Right renal cortex interstitium (tissue), 3 donors: ENCODE measurements at places on chromosomes 2 and 18.
A peak's percentile ranks its signal among the peaks of the same experiment; 100 is the strongest.

- no peak for DNase-seq
These were observed 197.1 kb downstream of the AGAP1 start for GRCh38 chr2:235690809-235691450.

GRCh38 chr2:95333888-95334338 is 36.8 kb downstream of the KCNIP3 start:
- DNase-seq = peak; percentile 75

GRCh38 chr2:213157242-213157641 is 5.8 kb upstream of the IKZF2 start:
- no peak for DNase-seq

- DNase-seq = no peak
These were observed 53.1 kb downstream of the TMEM18 start for GRCh38 chr2:624096-624495.

DNA sequence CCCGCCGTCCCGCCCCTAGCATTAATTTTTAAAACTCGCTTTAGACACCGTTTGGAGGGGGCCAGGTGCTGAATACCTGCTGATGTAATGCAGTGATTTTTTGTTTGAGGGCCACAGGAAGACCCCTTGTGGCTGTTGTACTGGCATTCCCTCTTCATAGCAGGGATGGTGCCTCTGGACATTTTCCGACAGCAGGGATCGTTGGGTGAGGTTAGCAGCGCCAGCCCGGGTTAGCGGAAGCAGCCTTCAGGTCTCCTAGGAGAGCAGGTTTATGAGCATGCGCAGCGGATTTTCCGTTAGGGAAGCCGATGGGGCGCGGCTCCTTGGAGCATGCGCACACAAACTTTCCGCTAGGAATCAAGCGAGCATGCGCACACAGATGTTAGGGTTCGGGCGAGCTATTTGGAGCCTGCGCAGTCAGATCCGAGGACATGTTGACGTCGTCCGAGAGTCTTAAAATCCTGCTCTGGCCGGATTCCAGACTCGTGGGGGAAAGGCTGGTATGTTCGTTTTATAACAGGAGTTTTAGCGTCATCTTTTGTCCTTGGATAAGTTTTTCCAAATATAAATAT is 17.2 kb upstream of the C2orf74 start:
- peak; percentile 99 for DNase-seq

DNA sequence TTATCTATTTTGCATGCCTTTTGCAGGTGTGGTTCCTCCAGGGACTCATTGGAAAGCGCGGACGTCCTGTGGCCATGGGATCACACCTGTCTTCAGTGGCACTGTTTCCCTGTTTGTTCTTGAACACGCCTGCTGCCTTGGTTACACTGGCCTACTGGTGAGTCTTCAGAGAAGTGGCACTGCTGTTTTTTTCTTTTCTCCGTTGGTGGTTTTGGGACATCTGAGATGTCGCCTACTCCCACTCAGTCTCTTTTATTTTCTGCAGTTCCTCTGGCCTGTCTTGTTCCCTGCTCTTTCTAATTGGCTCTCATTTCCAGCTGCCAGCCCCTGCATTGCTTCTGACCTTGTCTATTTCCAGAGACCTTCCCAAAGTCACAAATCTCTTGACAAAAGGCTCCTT is 35.7 kb upstream of the POU3F3 start:
- no peak for DNase-seq

- no peak for DNase-seq
These were observed 217.0 kb upstream of the CXCR4 start for GRCh38 chr2:136334967-136335366.

GRCh38 chr2:239692919-239693318 is 292.1 kb upstream of the HDAC4 start:
- no peak for DNase-seq

DNA sequence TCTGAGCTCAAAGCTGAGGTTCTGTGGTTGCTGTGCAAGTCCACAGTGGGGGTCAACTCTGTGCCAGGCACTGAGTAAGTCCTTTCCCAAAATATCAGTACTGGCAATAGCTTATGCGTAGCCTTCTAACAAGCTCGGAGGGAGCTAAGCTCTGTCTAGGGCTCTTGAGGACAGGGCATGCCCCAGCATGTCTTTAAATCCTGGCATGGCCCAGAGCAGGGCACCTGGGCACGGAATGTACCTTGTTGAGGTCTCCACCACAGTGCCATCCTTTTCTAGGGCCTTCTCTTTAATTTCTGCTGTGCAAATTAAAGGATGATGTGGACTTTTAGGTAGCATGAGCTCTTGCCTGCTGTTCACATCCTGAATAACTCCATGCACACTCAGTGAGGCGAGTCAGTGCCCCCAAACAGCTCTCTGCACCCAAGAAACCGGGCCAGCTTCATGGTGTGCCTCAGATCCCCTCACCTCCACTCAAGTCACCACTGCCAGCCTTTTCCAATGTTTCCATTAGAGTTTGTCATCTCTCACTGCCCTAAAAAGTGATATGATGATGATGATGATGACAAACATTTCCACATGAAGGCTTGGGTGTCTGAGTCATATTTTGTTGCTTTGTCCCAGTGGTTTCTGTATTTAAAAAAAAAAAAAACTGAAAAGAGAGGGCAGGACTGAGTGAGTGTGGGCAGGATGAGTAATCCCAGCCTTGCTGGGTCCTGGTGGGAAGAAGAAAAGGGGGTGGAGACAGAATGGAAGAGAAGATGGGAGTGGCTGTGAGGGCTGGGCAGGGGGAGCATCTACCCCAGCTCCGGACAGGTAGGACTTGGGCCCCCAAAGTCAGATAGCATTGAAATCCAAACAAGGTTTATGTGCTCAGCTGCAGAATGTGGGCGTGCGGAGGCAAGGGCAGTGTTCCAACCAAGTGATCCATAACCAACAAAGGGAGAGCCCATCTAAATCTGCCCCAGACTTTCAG is 78.9 kb downstream of the ZBTB7C start:
- DNase-seq = no peak

DNA sequence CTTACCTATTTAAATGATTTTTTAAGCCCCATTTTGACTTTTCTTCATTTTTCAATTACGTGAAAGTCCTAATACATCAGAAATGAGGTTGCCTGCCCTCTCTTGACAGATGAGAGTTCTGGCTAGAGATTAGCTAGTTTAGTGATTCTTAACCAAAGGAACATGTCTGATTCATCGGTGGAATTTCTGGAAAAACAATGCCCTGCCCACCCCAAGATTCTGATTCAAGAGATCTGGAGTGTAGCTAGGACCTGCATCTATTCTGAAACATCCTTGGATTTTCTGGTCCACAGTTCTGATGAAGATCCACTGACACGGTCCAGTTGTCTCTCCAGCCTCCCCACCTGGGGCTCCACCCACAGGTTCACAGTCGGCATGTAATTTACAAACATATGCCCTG is 111.2 kb downstream of the KLF7 start:
- DNase-seq = no peak

DNA sequence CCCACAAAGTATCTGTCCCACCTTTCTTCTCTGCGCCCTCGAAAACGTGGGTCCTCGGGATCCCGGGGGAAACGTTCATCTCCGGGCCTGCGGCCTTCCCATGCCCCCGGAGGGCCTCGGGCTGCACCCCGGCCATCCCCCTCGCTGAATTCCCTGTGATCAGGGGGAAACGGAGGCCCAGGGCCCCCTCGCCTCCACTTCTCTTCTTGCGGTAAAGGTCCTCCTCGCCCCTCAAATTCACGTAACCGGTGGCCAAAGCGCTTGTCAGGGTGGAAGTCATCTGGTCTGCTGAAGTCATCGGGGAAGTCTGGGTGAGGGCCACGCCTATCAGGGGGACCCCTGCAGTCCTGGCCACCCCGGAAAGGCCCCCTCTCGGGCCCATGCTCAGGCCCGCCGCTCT is 12.3 kb downstream of the SFT2D3 start:
- DNase-seq = no peak

DNA sequence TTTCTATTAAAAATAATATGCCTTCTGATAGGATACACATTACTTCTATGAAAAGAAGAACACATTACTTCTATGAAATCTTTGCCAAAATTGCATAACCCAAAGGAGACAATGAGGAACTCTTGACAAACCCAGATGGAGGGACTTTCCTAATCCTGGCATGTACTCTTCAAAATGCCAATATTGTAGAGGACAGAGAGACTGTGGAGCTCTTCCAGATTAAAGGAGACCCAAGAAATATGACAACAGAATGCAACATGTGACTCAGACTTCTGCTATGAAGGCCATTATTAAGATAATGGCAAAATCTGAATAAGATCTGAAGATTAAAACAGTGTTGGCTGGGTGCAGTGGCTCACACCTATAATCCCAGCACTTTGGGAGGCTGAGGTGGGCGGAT is 22.2 kb downstream of the SOWAHC start:
- no peak for DNase-seq

GRCh38 chr2:176128982-176129796 is at the start of gene HOXD8:
TSS of gene HOXD8 (plus strand) at chr2:176129705. CDS start at chr2:176130367, 662 bp downstream.
- no peak for DNase-seq
